ENCODE measurements at places on chromosomes 7 and 10.
A peak's percentile ranks its signal among the peaks of the same experiment; 100 is the strongest.

- no peaks in the 10 kb centered on the region for H3K27me3 ChIP-seq
- no peak overlapping the region for H3K27ac ChIP-seq
- no peak for DNase-seq
Measured at GRCh38 chr10:6501931-6502330, 78.1 kb downstream of the PRKCQ start.

- no peaks in the 10 kb centered on the region for H3K4me1 ChIP-seq
- no peaks in the 10 kb centered on the region for H3K27me3 ChIP-seq
- no peaks in the 10 kb centered on the region for H3K36me3 ChIP-seq
- H3K27ac ChIP-seq: no peak overlapping the region
- H3K4me3 ChIP-seq: no peak overlapping the region
- no peak for DNase-seq
Measured at GRCh38 chr7:66362136-66362535, 157.0 kb downstream of the TPST1 start.

DNA sequence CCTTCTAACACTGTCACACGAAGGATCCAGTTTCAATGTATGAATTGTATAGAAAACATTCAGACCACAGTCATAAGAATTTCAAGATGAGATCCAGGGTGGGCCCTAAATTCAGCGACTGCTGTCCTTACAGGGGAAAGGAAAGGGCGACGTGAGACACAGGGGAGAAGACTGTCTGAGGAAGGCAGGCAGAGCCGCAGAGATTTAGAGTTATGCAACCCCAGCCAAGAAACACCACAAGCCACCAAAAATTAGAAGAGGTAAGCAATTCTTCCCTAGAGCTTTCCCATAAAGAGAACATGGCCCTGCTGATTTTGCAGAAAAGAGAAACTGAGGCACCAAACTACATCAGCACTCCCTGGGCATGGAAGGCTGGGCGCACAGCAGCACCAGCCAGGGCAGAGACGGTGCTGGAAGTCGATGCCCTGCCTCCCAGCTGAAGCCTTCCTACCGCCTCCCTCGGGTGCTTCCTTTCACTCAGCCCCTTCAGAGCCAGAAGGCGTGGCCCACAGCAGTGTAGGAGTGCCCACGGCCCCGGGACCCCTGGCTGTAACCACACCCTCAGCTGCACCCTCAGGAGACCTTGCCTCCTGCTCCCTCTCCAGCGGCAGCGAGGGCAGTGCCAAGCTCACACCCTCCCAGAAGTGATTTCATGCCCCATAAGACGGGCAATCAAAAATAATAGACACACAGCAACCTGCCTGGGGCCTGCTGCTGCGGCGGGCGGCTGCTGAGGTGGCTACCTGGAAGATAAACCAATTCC lies 81.0 kb upstream of the LRRC4 start:
- no peaks in the 10 kb centered on the region for H3K36me3 ChIP-seq
- peaks cover 55% of the 10 kb centered on the region for H3K4me1 ChIP-seq
- DNase-seq: peak; percentile 10
- no peaks in the 10 kb centered on the region for H3K27me3 ChIP-seq
- H3K27ac ChIP-seq: peak overlapping the region; percentile 32

- no peak for DNase-seq
- no peaks in the 10 kb centered on the region for H3K4me1 ChIP-seq
- peaks cover 5% of the 10 kb centered on the region for H3K27me3 ChIP-seq
- no peak overlapping the region for H3K27ac ChIP-seq
- H3K4me3 ChIP-seq: no peak overlapping the region
Measured at GRCh38 chr7:26663874-26664273, 200.5 kb downstream of the SKAP2 start.

DNA sequence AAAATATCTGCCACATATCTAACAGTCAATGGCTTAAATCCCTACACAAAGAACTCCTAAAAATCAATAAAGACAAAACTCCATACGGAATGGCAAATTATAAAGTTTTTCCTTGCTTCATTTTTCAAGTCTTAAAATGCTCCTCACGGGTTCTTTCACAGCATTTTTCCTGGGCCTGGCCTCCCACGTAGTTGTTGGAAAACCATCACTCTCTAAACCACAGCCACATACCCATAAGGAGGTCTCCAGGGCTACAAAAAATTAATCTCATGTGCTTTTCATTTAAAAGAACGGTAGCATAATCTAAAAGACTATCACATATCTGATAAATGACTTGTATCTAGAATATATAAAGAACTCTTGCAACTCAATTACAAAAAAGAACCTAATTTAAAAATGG lies 2.9 kb downstream of the COA1 start:
- no peak for DNase-seq
- peaks cover 14% of the 10 kb centered on the region for H3K4me1 ChIP-seq
- no peaks in the 10 kb centered on the region for H3K27me3 ChIP-seq
- H3K27ac ChIP-seq: no peak overlapping the region
- H3K36me3 ChIP-seq: no peaks in the 10 kb centered on the region
- H3K4me3 ChIP-seq: no peak overlapping the region

GRCh38 chr7:74579800-74580685 lies 77.5 kb upstream of the GTF2I start:
- no peak for DNase-seq
- H3K27me3 ChIP-seq: no peaks in the 10 kb centered on the region
- H3K4me3 ChIP-seq: no peak overlapping the region
- no peaks in the 10 kb centered on the region for H3K4me1 ChIP-seq
- no peaks in the 10 kb centered on the region for H3K36me3 ChIP-seq

DNA sequence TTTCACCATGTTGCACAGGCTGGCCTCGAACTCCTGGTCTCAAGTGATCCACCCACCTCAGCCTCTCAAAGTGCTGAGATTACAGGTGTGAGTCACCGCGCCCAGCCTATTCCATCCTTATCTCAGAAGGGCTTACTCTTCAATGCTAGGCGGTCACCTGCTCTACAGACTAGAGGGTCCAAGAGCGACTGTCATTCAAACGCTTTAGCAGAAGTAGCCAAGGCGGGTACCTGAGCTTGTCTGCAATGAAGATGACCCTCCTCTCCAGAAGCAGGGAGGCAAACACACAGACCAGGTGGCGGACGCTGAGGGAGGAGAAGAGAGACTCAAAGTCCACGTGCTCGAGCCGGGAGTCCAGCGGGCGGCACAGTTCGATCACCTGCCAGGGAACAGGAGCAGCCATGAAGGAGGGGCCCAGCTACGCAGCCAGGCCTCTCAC lies 65.1 kb upstream of the MKRN1 start:
- H3K27me3 ChIP-seq: 0 out of 2 replicates have a peak, but pooled peaks cover 9% of the 10 kb centered on the region
- no peaks in the 10 kb centered on the region for H3K36me3 ChIP-seq
- no peak overlapping the region for H3K27ac ChIP-seq
- no peaks in the 10 kb centered on the region for H3K4me1 ChIP-seq
- DNase-seq: no peak
- H3K4me3 ChIP-seq: no peak overlapping the region

GRCh38 chr10:5590816-5591215 lies 66.1 kb downstream of the CALML3 start:
- no peak overlapping the region for H3K4me3 ChIP-seq
- no peaks in the 10 kb centered on the region for H3K27me3 ChIP-seq
- H3K27ac ChIP-seq: no peak overlapping the region
- peaks cover 5% of the 10 kb centered on the region for H3K4me1 ChIP-seq

DNA sequence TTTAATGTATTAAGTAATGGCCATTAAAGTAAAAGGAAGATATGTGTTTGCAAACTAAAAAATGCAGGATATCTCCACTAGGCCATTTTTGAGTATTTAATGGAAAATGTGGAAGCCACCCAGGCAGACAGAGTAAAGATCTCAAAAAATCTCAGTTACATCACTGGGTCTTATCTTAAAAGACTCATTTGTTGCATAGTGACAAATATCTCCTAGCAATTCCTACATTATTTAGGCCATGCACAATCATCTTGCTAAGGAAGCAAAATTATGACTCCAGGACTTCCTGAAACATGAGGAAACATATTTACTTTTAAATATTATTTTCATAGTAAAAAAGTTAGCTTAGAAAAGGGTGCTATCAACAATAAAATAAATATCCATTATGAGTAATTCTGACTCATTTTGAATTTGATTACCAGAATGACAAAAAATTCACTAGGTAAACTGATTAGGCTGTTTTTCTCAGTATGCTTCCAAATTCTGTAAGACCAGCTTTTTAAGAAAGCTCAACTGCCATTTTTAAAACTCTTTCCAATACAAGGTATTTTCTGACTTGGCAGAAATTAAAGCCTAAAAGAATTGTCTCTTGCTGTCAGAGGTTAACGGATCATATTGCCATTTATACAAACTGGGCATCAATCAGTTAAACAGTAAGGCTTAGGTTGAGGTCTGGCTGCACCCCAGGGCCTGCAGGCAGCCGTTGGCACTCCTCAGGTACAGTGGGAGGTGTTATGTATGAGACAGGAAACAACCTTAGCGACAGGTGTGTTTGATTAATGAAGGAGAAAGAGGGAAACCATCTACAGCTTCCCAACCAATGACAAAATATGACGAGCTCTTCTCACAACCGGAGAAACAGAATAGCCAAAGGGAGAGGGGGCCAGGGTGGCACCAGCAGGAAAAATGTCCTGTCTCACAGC lies 31.8 kb downstream of the PCLO start:
- no peaks in the 10 kb centered on the region for H3K4me1 ChIP-seq
- H3K4me3 ChIP-seq: no peak overlapping the region
- no peaks in the 10 kb centered on the region for H3K27me3 ChIP-seq
- no peaks in the 10 kb centered on the region for H3K36me3 ChIP-seq
- H3K27ac ChIP-seq: no peak overlapping the region
- no peak for DNase-seq

Measured in MM.1S (cell line).